ENCODE measurements at places on chromosomes 4 and X. TPM values are rescaled to one million over a fixed set of nuclear protein-coding genes. Genes with fewer than 3 reads are reported as not detected.

Gene AMELX
- not detected for total RNA-seq

Gene BEX3
- total RNA-seq = 154 TPM

Gene KIAA1210
- total RNA-seq = not detected

Gene TACR3
- not detected for total RNA-seq

DNA sequence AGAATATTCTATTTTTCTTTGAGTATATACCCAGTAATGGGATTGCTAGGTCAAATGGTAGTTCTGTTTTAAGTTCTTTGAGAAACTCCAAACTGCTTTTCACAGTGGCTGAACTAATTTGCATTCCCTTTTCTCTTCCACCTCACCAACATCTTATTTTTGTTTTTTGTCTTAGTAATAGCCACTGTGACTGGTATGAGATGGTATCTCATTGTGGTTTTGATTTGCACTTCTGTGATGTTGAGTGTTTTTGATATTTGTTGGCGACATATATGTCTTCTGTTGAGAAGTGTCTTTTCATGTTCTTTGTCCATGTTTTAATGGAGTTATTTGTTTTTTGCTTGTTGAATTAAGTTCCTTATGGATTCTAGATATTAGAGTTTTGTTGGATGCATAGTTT, 24.4 kb downstream of the AIMP1 start:
- no peak for DNase-seq

DNA sequence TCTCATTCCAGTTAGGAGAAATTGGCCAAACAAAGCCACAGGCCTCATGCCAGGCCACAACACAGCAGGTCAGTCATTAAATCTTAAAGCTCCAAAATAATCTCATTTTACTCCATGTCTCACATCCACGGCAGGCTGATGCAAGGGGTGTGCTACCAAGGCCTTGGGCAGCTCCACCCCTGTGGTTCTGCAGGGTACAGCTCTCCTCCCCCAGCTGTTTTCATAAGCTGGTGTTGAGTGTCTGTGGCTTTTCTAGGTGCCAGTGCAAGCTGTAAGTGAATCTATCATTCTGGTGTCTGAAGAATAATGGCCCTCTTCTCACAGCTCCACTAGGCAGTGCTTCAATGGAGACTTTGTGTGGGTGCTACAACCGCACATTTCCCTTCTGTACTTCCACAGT, 949.2 kb downstream of the TECRL start:
- DNase-seq = no peak

DNA sequence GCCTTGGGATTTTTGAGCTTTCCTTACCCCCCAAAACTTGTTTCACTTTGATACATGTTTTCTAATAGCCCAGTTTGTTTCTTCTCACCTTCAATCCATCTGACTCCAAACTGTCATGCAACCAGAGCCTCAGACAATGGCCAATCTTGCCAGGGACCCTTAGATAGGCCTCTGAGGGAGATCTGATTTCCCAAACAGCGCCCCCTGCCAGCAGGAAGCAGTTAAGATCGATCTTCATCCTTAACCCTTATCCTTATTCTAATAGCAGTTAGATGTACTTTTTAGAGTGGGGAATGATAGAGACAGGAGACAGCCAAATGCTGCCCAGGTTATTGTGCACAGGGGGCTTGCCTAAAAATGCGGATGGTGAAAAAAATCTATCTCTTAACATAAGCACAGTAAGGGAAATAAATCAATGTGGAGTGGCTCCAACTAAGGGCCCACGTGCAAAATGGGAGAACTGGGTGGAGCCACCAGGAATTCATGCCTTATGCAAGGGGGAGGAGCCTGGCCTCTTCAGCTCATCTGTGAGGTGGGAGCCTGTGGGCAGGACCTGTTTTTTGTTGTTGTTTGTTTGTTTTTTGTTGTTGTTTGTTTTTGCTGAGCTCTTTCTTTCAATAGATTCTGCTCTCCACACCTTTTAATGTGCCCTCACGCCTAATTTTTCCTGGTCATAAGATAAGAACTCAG, 833.6 kb upstream of the AGA start:
- no peak for DNase-seq
